Effector CD8-positive, alpha-beta T cell (primary cell): ENCODE measurements at places on chromosomes 7 and 10.

GRCh38 chr10:118939211-118940007, 90.1 kb upstream of the NANOS1 start:
- DNase-seq = no peak

- no peak for DNase-seq
Measured at GRCh38 chr7:885261-885892, 9.0 kb downstream of the GET4 start.

DNA sequence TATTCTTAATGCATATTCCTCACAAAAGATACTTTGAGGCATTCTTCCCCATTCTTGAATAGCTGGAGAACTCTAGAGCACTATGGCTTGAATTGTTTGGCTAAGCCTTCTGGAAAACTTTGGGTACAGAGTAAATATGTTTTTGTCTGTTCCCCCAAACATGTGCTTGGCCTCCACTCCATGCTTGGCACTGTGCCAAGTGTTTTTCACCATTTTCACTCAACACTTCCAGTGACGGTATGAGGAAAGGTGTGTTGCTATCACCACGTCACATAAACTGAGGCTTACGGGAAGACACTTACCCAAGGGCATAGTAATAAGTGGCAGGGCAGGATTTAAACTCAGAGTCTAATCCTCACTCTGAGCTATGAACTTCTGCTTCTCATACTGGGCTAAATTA, 318.2 kb downstream of the WDR11 start:
- no peak for DNase-seq

- DNase-seq = no peak
Measured at GRCh38 chr10:7275761-7276440, 134.9 kb downstream of the SFMBT2 start.

DNA sequence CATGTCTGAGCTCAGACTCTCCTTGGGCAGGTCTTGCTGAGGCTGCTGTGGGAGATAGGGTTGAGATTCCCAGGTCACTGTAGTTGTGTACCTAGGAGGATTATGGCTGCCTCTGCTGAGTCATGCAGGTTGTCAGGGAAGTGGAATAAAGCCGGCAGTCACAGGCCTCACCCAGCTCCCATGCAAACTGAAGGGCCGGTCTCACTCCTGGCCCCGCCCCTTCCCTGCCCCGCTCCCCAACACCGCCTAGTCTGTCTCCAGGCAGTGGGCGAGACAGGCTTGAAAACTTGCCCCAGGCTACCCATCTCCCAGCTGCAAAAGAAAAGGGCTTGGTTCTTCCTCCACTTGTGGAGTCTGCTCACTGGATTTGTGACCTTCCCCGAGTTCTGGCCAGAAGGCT, 41.6 kb upstream of the SDHAF3 start:
- no peak for DNase-seq

- DNase-seq = no peak
Measured at GRCh38 chr10:56622335-56622973, 261.4 kb upstream of the ZWINT start.

- DNase-seq = no peak
Measured at GRCh38 chr7:103637094-103637493, 191.1 kb upstream of the SLC26A5 start.

- DNase-seq = peak; percentile 61
Measured at GRCh38 chr10:14583252-14583651, 191.4 kb downstream of the FAM107B start.

- no peak for DNase-seq
Measured at GRCh38 chr7:1590476-1590875, 20.6 kb upstream of the PSMG3 start.

DNA sequence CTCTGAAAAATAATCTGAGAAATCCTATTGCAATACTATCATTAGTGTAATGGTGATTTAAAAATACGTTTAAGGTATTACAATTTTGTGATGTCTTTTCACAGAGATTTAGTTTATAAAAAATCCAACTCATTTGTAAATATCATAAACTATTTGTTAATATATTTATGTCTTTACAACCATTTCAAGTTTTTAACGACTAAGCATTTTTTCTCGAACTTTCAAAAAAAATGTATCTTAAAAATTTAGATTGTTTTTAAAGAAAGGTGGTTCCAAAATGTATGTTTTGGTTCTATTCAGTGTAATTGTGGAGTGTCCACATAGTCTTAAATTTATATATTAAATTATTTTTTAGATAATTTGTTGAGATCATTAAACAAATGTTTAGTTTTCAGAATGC, 134.2 kb upstream of the TEX47 start:
- no peak for DNase-seq

DNA sequence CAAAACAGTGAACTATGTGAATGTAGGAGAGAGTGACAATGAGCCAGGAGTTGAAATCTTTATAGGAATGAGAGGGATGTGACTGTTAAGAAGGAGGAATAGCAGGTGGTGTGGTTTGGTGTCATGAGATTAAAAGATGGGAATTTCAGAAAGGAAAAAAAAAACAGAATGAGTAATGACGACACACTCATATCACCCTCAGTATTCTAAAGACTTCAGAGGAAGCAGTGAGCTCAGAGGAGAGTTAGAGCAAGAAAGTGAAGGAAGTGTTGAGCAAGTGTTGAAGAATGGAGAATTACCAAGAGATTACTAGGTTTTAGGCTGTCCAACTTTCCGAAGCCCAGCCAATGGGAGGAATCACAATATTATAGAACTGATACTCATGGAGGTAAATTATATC, 220.5 kb upstream of the HGF start:
- DNase-seq = no peak

- no peak for DNase-seq
Measured at GRCh38 chr7:151322906-151323305, 18.7 kb upstream of the NUB1 start.

GRCh38 chr7:108358553-108358952, 97.7 kb downstream of the NRCAM start:
- DNase-seq = no peak

GRCh38 chr10:100153239-100153825, 32.5 kb downstream of the ERLIN1 start:
- DNase-seq = no peak

GRCh38 chr10:130038019-130038555, 72.5 kb downstream of the C10orf143 start:
- no peak for DNase-seq

- no peak for DNase-seq
Measured at GRCh38 chr7:108328174-108328651, 128.0 kb downstream of the NRCAM start.

GRCh38 chr10:71225291-71226058, 13.1 kb downstream of the UNC5B start:
- DNase-seq = no peak

DNA sequence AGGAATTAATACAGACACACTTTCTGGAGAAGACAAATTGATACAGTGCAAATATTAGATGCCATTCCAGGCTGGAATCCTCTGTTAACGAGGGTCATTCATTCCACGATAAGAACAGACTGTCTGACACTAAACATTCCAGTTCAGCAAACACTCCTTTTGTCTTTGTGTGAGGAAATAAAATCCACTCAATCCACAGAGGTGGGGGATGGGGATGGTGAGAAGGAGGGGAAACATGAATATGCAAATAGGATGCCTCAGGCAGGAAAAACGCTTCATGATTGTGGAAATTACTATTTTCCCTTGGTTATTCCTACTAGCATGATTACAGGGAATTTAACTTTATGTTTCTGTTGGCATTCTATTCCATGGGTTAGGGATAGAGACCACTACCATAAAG, 196.9 kb upstream of the CDCA7L start:
- DNase-seq = no peak

- no peak for DNase-seq
Measured at GRCh38 chr7:80482950-80483349, 28.9 kb downstream of the GNAT3 start.

- DNase-seq = no peak
Measured at GRCh38 chr10:36736311-36736710, 389.1 kb upstream of the ANKRD30A start.

- no peak for DNase-seq
Measured at GRCh38 chr7:36614959-36615358, 109.3 kb downstream of the AOAH start.

DNA sequence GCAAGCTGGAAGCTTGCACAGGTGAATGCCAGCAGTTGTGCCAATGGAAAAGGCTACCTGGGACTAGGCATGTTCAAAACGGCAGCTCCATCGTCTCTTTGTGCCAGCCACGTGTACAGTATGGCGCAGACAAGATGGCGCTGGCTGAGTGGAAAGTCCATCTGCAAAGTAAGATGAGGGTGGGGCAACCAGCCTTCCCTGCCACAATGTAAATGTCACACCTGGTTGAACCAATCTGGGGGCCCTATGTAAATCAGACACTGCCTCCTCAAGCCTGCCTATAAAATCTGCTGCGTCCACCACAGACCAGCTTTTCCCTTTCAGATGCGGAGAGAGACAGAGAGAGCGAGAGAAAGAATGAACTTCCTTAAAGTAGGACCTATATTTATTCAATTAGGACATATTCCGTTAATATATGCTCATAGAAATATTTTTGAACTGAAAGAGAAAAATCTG, 18.5 kb upstream of the C7orf33 start:
- DNase-seq = no peak

DNA sequence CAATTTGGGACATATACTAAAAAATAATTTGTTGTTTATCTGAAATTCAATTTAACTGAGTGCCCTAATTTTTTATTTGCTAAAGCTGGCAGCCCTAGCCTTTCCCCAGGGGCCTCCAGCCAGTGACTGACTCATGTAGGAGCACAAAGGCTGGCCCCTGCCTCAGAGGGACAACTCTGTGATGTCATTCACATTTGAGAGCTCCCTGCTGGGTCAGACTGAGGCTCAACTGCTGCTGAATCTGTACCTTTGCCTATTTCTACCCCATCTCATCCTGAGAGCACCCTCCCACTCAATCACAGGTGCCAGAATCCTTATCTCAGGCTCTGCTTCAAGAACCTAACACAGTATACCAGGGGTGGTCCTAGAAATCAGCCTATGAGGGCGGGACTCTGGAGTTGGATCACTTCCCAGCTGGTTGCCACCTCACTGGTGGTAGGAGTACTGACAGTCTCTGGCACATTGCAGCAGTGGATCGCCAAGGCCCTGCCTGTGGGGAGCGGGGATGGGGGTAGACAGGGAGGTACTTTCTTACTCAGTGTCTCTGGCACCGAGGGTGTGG, 11.6 kb downstream of the GCK start:
- no peak for DNase-seq

DNA sequence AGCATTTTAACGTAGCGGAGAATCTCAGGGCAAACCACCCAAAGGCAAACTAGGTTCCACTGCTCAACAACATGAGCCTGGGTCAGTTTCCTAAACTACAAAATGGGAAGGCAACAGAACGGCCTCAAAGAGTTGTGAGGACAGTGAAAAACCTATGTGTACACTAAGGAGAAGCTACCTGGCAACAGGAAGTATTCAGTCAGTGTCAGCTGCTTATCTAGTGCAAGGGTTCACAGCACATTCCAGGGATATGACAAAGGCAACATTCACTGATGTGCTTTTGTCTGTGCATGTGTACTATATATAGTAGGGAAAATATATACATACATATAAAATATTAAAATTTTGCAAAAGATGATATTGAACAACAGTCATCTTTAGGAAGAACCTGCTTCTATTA, 17.2 kb downstream of the NUDCD3 start:
- no peak for DNase-seq

- DNase-seq = no peak
Measured at GRCh38 chr7:139603896-139604295, 80.4 kb downstream of the CLEC2L start.

DNA sequence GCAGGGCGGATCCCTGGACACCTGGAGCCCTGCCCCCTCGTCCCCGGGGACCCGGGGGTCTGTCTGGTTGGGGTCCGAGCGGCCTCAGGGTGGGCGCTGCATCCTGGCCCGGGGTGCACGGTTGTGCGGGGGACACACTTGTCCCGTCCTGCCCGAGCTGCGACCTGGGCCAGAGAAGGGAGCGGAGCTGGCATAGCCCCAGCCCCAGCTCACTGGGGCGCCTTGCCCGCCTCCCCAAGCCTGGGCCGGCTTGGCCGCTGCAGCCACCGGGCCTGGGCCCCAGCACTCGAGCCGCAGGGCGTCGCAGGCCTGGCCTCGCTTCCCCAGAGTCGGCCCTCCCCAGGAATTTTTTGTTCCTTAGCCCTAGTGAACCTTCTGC, 54.5 kb downstream of the GLRX3 start:
- no peak for DNase-seq

DNA sequence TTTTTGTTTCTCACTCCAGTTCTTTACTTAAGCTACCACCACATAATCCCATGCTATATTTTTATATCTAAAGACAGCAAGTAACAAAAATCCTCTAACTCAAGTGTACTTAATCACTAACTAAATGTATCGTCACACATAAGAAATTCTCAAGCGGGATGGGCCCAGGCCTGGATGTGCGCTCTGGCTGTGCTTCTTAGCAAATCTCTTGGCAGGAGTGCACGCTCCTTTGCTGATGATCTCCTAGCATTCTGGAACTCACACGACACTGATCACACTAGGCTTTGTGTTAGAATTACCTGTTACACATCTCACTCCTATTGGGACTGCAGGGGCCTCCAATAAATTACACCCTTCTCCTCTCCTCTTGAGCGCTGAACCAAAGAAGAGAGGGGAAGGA, 46.7 kb upstream of the CALD1 start:
- DNase-seq = no peak

DNA sequence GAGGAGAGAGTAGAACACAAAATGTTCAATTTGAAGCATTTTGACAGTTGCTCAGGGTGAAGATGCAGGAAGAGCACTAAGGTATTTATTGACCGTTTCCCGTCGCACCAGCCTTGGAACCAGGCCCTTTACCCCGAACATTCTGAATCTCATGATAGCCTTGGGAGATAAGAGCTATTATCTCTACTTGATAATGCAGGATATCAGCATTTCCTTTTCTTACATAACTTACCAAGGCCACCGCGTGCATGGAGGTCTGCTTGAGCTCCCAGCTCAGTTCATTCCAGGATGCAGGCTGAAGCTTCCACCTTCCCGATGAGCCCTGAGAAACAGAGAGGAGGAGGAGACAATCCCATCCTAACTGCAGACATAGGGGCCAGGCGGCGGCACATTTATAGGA, 324.2 kb upstream of the COBL start:
- DNase-seq = no peak

- DNase-seq = no peak
Measured at GRCh38 chr7:30467271-30467670, 11.3 kb downstream of the NOD1 start.

- DNase-seq = no peak
Measured at GRCh38 chr7:80918909-80919721, at the start of gene SEMA3C. TSS of gene SEMA3C (minus strand) at chr7:80919051. CDS start at chr7:80916781, 2,270 bp downstream.

- no peak for DNase-seq
Measured at GRCh38 chr10:89428877-89429276, 14.5 kb downstream of the IFIT5 start.
